IPS DF 6.9 (cell line): ENCODE measurements at places on chromosomes 4 and X.

DNA sequence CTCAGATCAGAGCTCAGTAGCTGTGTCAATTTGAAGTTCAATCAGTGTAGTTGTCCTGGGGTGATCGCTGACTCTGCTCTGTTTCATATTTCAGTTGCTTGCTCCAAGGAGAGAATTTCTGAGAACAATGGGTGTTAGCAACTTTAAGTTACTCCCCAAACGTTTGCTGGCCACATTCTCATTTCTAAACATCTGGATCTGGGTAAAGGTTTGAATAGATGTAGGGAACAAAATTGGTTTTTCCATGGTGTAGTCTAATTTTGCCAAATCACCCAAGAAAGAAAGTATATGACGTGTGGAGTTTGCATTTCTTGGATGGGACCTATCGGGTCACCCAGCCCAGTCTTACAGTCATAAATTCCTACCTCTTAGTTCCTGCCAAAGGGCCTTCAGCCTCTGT, 103.7 kb downstream of the AKAP4 start:
- no peak overlapping the region for H3K27ac ChIP-seq
- no peak overlapping the region for H3K4me3 ChIP-seq

GRCh38 chr4:53461244-53461643, 83.8 kb downstream of the FIP1L1 start:
- H3K27ac ChIP-seq: no peak overlapping the region
- no peaks in the 10 kb centered on the region for H3K27me3 ChIP-seq
- no peak for DNase-seq
- no peaks in the 10 kb centered on the region for H3K36me3 ChIP-seq
- no peak overlapping the region for H3K4me3 ChIP-seq

DNA sequence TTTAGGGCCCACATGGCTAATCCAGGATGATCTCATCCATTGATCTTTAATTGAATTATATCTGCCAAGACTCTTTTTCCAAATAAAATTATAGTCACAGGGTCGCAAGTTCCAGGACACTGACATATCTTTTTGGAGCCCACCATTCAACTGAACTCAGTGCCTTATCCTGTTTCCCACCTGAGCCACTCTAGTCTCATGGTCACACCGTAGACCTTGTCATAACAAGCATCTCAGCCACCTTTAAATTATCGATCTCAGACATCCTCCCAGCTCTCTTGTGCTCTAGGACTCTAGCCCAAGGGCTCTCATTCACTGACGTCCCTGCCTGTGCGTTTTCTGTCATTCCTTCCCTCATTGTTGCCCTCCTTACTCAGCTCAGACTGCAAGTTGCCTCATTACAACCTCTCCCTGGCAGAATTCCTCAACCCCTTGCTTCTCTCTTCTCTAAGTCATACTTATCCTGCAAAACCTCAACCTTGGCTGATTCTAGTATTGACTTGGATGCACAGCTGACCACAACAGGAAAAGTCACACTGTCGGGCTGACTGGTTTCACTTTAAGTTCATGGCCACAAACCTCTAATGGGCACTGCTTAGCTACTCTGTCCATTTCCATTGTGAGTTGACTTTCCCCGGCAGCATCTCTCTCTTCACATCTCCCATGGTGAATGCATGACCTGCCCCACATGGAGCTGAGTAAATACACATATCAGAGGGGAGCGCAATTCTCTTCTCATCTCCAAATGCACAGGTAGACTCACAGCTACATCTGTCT, 91.0 kb upstream of the TRIM2 start:
- no peak for DNase-seq
- H3K4me1 ChIP-seq: no peaks in the 10 kb centered on the region
- H3K4me3 ChIP-seq: no peak overlapping the region
- no peaks in the 10 kb centered on the region for H3K27me3 ChIP-seq
- no peak overlapping the region for H3K27ac ChIP-seq

DNA sequence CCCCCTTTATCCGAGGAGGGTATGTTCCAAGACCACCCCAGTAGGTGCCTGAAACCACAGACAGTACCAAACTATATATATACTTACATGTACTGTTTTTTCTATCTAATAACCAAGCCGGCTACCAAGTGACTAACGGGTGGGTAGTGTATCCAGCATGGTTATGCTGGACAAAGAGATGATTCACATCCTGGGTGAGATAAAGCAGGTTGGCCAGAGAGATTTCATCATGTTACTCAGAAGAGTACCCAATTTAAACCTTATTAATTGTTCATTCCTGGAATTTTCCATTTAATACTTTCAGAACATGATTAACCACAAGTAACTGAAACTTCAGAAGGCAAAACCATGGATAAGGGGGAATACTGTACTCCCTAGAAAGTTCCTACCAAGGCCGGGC, 46.5 kb downstream of the RFC1 start:
- H3K4me3 ChIP-seq: no peak overlapping the region
- H3K27me3 ChIP-seq: no peaks in the 10 kb centered on the region
- DNase-seq: no peak

DNA sequence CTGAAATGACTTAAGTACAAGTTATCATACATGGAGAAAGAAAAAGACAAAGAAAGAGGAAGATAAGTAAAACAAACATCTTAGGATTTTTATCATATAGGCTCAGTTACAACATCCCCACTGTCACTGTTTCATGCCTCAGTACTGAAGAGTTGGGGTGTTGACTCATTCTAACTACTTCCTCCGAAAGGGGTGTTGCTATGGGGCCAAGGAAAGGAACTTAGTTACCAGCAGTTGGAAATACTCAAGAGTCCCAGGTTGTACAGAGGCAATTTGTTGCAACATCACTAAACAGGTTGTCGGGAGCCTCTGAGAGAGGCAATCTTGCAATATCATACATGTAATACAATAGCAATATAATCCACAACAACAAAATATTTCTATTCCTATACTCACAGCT, 1264.7 kb downstream of the PCDH7 start:
- no peak overlapping the region for H3K27ac ChIP-seq
- no peaks in the 10 kb centered on the region for H3K27me3 ChIP-seq
- no peak for DNase-seq
- no peaks in the 10 kb centered on the region for H3K36me3 ChIP-seq

- H3K4me3 ChIP-seq: no peak overlapping the region; the same call in 1 of the 2 replicates
- H3K27me3 ChIP-seq: no peaks in the 10 kb centered on the region
- no peaks in the 10 kb centered on the region for H3K36me3 ChIP-seq
- H3K4me1 ChIP-seq: no peaks in the 10 kb centered on the region
Measured at GRCh38 chrX:23908219-23909004, 606 bp downstream of the CXorf58 start.

- H3K36me3 ChIP-seq: no peaks in the 10 kb centered on the region
- no peak overlapping the region for H3K4me3 ChIP-seq
- no peak for DNase-seq
- H3K27me3 ChIP-seq: no peaks in the 10 kb centered on the region
- H3K4me1 ChIP-seq: no peaks in the 10 kb centered on the region
Measured at GRCh38 chr4:37469286-37469685, 216.9 kb downstream of the RELL1 start.

DNA sequence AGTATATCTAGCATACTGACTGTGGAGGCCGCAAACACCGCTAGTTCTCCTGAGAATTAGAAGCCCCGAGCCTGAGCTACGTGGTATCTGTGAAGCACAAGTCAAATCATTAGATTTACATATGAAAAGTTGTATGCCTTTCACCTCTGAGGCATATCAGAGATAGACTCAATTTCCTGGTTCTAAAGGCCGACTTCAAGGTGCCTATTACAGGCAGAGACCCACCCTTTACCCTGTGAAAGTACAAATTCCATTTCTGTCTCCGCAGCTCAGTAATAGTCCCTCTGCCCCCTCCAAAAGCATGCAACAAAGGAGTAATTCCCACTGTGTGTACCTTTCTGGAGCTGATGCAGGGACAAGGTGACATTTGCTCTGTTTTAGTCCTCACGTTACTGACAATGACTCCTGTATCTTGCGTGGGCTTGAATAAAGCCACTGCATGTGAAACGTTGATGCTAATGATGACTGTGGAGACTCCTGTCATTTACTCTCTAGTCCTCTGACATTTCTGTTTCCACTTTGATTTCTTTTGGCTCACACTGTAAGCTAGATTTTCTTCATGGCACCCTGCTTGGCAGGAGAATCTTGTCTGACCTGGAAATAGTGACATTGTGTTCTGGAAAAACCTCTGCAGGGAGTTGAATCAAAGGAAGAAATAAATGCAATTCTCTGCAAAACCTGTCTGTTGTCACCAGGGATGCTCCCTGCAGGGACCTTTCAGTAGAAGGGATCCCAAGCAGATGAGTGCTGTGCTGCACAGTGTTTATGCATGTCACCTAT, 273.2 kb upstream of the EMCN start:
- H3K36me3 ChIP-seq: no peaks in the 10 kb centered on the region

DNA sequence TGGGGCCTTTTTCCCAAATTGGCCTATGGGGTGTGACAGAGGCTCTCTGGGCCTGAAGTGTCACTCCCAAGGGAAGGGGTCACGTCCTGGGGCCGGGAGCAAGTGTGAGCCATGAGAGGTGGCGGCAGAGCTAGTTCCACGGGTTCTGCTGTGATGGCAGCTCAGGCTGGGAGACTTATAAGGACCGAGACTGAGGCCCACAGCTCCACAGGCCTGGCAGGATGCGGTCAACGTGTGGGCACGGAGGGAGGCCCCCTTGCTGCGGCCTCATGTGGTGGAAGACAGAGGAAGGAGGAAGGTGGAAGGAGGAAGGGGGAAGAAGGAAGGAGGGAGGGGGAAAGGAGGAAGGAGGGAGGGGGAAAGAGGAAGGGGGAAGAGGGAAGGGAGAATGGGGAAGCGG, 7.2 kb upstream of the CPLX1 start:
- no peak for DNase-seq
- peaks cover 2% of the 10 kb centered on the region; the same call in 1 of the 2 replicates for H3K4me1 ChIP-seq
- no peaks in the 10 kb centered on the region; the same call in 1 of the 2 replicates for H3K36me3 ChIP-seq
- no peak overlapping the region for H3K27ac ChIP-seq

- no peak overlapping the region for H3K4me3 ChIP-seq
- DNase-seq: no peak
- no peak overlapping the region for H3K27ac ChIP-seq
- peaks cover 3% of the 10 kb centered on the region; the same call in 1 of the 2 replicates for H3K4me1 ChIP-seq
- no peaks in the 10 kb centered on the region for H3K27me3 ChIP-seq
Measured at GRCh38 chr4:188975271-188975670, 836.0 kb downstream of the TRIML1 start.

DNA sequence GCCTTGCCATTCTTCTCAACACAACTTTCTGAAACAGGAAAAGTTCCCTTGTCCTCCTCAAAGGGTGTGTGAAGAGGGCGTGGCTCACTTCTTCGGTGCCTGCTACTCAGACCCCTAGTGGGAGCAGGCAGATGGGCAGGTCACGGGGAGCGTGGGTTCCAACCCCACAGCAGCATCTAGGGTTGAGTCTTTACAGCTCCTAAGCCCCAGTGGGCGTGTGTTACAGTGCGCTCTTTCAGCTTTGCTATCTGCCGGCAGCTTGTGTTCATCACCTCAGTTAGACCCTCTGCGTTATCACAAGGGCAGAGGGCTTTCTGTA, 57.5 kb upstream of the KLF3 start:
- H3K27me3 ChIP-seq: no peaks in the 10 kb centered on the region
- no peaks in the 10 kb centered on the region for H3K36me3 ChIP-seq
- no peak overlapping the region for H3K4me3 ChIP-seq

GRCh38 chr4:16067515-16067914, 16.3 kb downstream of the PROM1 start:
- DNase-seq: no peak
- H3K27ac ChIP-seq: no peak overlapping the region
- H3K4me3 ChIP-seq: no peak overlapping the region

- no peaks in the 10 kb centered on the region for H3K27me3 ChIP-seq
- H3K36me3 ChIP-seq: no peaks in the 10 kb centered on the region
- H3K27ac ChIP-seq: no peak overlapping the region
- no peaks in the 10 kb centered on the region for H3K4me1 ChIP-seq
- H3K4me3 ChIP-seq: no peak overlapping the region
Measured at GRCh38 chr4:177404342-177404741, 37.9 kb downstream of the AGA start.

GRCh38 chrX:54484666-54485065, 11.4 kb downstream of the FGD1 start:
- H3K4me3 ChIP-seq: no peak overlapping the region
- no peaks in the 10 kb centered on the region for H3K27me3 ChIP-seq

DNA sequence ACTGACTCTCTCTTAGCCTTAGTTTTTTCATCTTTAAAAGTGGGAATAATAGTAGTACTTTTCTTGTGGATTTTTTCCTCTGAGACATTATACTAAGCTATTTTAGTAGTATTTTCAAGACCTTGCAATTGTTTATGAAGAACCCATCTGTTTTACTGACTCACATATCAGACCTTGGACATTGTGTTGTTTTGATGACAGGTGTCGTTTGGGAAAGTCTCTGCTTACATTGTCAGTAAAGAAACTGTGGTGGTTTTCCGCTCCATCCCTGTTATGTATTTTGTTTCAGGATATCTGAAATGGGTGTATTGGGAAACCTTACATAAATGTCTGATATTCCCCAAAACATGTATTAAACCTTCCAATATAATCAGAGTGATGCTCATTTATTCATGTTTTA, 92.2 kb downstream of the STIM2 start:
- no peak for DNase-seq
- no peak overlapping the region for H3K4me3 ChIP-seq
- H3K27ac ChIP-seq: no peak overlapping the region
- H3K36me3 ChIP-seq: no peaks in the 10 kb centered on the region

DNA sequence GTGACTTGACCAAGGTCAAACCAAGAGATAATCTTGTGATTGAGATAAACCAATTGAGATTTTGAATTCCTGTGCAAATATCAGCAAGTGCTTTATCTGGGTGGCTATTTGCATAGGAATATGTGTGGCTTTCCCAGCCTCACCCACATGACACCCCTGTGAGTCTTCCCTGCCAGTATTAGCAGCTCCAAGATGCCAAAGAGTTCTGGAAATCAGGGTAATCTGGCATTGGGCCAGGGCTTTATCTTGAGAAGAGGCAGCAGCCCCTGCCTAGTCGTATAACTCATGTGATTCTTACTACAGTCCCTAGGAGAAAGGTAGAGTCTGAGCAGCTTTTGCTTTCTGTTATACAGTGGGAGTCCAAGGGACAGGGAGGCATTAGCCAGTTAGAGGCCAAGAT, 87.7 kb downstream of the RLIM start:
- no peaks in the 10 kb centered on the region; the same call in 1 of the 2 replicates for H3K4me1 ChIP-seq
- no peak overlapping the region for H3K4me3 ChIP-seq
- no peaks in the 10 kb centered on the region for H3K36me3 ChIP-seq
- no peaks in the 10 kb centered on the region for H3K27me3 ChIP-seq
- no peak overlapping the region for H3K27ac ChIP-seq

GRCh38 chr4:131207589-131207988, 1941.5 kb upstream of the PCDH10 start:
- H3K36me3 ChIP-seq: no peaks in the 10 kb centered on the region
- H3K27ac ChIP-seq: no peak overlapping the region
- no peaks in the 10 kb centered on the region for H3K27me3 ChIP-seq
- H3K4me3 ChIP-seq: no peak overlapping the region
- no peak for DNase-seq

- no peaks in the 10 kb centered on the region for H3K4me1 ChIP-seq
- H3K36me3 ChIP-seq: no peaks in the 10 kb centered on the region
- no peak overlapping the region for H3K4me3 ChIP-seq
- no peak overlapping the region for H3K27ac ChIP-seq
- DNase-seq: no peak
- no peaks in the 10 kb centered on the region for H3K27me3 ChIP-seq
Measured at GRCh38 chrX:109578916-109579315, 42.3 kb downstream of the NXT2 start.

DNA sequence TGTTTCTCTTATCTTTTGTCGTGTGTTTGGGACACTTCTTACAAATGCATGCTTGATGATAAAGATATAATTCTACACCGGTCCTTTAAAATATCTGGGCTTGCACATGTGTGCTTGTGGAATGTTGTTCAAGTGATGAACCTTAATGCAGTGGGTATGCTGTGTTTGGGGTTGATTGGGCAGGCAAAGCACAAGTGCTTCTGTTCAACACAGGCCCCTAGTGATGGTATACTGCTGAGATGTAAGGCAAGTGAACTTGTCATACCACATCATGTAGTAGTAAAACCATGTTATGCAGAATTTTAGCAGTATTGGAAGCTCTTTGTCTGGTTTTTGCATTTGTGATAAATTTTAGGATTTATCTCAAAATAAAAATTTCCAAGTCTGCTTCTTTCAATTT, 23.9 kb downstream of the TBC1D19 start:
- no peak overlapping the region for H3K4me3 ChIP-seq
- no peak overlapping the region for H3K27ac ChIP-seq
- no peak for DNase-seq
